ENCODE measurements at places on chromosomes 6 and 20.

GRCh38 chr6:34888874-34889555, at the start of gene ANKS1A:
Gene ANKS1A (plus strand): TSS chr6:34889255. CDS start chr6:34889403, 148 bp downstream.
- peak; percentile 43 for DNase-seq

GRCh38 chr6:45614488-45615285, 237.0 kb upstream of the SUPT3H start:
- no peak for DNase-seq

- no peak for DNase-seq
Measured at GRCh38 chr20:63568986-63569949, 4.8 kb downstream of the HELZ2 start.

GRCh38 chr6:53623497-53623896, 42.1 kb downstream of the KLHL31 start:
- peak; percentile 67 for DNase-seq

GRCh38 chr6:36442103-36442670, 467 bp downstream of the PXT1 start:
- no peak for DNase-seq

DNA sequence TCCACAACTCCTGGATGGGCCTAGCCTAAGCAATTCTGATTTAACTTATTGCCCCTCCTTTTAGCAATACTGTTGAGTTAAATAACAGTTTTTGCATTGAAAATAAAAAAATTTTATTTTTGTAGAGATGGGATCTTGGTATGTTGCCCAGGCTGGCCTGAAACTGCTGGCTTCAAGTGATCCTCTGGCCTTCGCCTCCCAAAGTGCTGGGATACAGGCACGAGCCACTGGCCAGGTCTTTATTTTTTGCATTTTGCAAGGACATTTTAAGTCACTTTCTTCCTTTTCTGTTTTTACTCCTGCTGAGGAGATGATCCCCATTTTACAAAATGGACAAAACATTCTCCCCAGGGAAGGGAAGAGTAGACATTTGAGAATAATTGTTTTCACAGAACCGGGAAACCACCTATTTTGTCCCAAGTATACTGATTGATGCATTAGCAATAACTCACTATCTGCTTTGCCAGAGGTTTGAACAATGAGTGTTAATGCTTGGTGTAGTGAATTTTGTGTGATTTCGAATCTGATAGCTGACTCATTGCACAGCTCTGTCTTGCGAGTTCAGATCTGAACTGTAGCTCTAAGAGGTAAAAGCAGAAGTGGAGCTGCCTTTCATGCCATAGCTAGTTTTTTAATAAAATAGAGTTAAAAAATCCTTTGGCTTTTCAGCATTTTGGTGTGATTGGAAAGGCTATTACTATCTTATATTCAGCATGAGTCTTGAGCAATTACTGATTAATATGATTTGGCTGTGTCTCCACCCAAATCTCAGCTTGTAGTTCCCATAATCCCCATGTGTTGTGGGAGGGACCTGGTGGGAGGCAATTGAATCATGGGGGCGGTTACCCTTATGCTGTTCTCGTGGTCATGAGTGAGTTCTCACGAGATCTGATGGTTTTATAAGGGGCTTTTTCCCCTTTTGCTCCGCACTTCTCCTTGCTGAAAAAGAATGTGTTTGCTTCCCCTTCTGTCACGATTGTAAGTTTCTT, 20.9 kb downstream of the IGF2R start:
- no peak for DNase-seq

DNA sequence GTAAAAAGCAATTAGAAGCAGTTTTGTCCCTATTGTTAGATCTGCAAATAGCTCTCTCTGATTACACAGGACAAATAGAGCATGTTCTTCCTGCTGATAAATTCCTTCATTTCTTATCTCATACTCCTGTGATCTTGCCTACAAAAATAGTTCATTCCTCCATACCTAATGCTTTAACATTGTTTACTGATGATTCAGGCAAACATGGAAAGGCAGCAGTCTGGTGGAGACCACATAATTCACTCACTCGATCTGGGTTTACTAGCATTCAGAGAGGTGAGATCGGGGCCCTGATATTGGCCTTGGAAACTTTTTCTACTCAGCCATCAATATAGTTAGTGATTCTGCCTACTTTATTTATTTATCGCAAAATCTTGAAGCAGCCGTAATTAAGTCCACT, 20.2 kb downstream of the HLA-DPA1 start:
- DNase-seq, result peak; percentile 31

DNA sequence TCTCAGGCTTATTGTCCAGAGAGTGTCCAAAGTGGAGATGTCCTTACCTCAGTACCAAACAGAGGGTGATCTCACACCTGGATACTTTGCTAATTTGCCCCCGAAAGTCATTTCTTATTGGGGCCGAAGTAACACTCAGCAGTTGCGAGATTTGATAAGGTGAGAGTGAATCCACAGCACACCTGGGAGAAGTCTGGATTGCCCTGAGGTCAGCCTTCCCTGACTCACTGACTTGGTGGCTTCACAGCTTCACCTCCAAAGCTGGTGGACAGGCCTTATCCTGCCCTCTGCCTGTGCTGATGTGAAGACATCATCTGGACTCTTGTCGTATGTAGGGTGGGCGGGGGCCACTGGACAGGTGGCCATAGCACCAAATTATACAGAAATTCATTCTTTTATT, 101.9 kb upstream of the ARMC2 start:
- no peak for DNase-seq

- peak; percentile 97 for DNase-seq
Measured at GRCh38 chr6:21885532-21886114, 292.1 kb downstream of the SOX4 start.

GRCh38 chr20:37358366-37359150, 12.6 kb downstream of the SRC start:
- no peak for DNase-seq

GRCh38 chr6:53566755-53567154, 21.9 kb upstream of the GCLC start:
- no peak for DNase-seq
